ENCODE measurements at places on chromosomes 5 and 9.

DNA sequence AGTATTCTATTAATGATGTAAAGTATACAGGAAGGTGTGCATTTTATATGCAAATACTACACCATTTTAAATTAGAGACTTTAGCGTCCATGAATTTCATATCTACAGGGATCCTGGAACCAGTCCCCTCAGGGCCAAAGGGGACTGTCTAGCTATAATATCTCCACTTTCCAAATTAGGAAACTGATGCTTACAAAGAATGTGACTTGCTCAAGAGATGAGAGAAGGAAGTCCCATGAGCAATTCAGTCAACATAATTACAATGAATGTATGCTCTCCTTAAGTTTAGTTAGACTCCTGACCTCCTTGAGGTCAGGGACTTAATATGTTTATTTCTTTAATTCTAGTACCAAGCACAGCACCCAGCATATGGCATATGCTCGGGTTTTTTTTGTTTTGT is 23.7 kb downstream of the NIPBL start:
- DNase-seq, result no peak

- DNase-seq, result no peak
Observed at GRCh38 chr5:13331585-13331984, 612.9 kb downstream of the DNAH5 start.

- no peak for DNase-seq
Observed at GRCh38 chr5:95599252-95599651, 20.6 kb upstream of the GPR150 start.

GRCh38 chr5:130385656-130386055 is 481.4 kb downstream of the CHSY3 start:
- no peak for DNase-seq
